ENCODE measurements at places on chromosomes 7 and 10. TPM values are rescaled to one million over a fixed set of nuclear protein-coding genes. Genes with fewer than 3 reads are reported as not detected.

PRLHR gene
- polyA plus RNA-seq = not detected

SCIN gene
- 10.9 TPM for polyA plus RNA-seq

- peak; percentile 15 for DNase-seq
Measured at GRCh38 chr7:152513861-152514770, 78.3 kb upstream of the KMT2C start.

DNA sequence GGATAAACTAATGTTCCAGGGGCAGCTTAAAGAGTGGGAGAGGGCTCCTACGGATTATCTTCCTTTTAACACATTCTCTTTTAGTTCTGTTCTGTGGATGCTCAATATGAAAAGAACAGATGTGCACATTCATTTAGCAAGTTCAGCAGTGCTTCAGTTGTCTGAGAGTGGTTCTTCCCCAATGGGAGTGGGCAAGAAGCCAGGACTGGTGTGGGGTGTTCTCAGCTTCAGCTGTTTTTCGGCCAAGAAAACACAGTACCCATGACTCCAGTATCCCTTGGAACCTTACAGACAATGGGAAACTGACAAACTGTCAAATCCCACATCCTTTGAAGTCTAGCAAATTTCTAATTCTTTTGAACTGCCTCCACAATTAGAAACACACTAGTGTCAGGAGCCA, 71.5 kb upstream of the LRRC17 start:
- DNase-seq = no peak

DNA sequence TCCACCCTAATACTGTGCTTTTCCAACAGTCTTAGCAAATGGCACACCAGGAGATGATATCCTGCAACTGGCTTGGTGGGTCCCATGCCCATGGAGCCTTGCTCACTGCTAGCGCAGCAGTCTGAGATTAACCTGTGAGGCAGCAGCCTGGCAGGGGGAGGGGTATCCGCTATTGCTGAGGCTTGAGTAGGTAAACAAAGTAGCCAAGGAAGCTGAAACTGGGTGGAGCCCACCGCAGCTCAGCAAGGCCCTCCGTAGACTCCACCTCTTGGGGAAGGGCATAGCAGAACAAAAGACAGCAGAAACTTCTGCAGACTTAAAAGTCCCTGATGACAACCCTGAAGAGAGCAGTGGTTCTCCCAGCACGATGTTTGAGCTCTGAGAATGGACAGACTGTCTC, 399.0 kb downstream of the CCSER2 start:
- no peak for DNase-seq

Data from K562 (cell line).